ENCODE measurements at places on chromosomes 3 and 15.

DNA sequence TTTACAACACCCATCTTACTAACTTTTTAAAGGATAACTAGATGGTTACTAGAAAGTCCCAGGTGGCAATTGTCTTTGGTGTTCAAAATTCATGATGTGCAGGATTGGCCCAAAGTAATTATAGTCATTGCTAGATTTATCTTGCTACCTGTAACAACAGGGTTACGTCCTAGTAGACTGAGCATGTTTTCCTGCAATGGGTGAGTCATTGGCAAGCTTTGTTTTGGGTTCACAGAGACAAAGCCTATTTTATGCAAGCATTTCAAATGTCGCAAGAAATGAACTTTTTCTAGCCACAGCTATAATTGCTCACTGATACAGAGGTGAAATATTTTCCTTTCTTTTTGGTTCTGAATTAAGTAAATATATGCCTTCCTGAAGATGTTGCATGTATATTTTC is 267.6 kb downstream of the AGBL1 start:
- DNase-seq: no peak

DNA sequence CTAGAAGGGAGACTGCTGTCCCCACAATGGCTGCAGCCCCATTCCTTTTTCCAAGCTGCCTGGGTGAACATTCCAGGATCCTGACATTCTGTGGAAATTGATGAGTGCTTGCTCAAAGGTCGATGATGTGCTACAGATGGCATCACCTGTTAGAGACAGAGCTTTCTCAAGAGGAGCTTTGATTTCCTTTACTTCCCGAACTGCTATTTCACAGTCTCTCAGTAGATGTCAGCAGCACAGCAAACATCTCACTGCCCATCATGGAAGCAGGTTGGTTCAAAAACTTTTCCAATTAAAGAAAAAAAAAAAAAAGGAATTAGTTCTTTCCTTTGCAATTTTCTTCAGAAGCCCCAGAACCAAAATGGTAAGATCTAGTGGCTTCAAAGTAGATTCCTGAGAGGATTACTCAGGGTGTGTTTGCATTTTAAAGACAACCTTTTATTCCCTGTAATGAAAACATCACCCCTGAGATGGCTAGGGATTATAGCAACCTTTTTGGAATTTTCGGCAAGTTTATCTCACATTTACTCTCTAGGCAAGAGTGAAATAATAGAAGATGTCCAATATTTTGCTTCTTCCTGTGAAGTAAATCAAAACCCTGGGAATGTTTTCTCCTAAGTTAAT is 44.8 kb downstream of the POLR2M start:
- peak; percentile 36 for DNase-seq

- DNase-seq: no peak
Measured at GRCh38 chr3:89923921-89924610, 816.6 kb downstream of the EPHA3 start.

GRCh38 chr3:42276141-42277132 is 10.5 kb upstream of the CCK start:
- no peak for DNase-seq

DNA sequence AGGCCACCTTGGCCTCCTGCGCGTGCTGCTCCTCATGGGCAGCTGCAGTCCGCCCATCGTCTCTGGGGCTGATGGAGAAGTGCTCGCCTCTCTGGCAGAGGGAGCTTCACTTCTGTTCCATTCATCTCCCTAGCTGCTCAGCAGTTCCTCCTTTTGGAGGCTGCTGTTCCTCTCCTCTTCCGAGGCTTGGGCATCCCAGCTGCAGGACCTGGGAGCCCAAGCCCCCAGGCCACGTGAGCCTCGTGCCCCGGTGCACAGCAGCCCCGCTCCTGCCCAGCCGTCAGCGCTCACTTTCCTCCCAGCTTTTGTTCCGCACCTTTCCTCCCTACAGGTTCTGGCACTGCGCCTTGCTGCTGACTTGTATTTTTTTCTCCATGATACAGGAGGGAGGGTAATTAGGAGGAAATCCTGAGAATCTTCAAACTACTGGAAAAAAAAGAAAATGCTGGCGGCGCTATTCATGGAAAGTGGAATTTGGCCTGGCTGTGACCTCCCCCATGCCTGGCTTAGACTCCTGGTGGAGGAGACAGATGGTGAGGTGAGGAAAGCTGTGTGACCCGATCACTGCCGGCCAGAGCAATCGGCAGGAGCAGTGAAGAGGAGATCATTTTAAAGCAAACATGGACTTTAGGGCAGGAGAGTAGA is 210.1 kb downstream of the CHST2 start:
- no peak for DNase-seq

DNA sequence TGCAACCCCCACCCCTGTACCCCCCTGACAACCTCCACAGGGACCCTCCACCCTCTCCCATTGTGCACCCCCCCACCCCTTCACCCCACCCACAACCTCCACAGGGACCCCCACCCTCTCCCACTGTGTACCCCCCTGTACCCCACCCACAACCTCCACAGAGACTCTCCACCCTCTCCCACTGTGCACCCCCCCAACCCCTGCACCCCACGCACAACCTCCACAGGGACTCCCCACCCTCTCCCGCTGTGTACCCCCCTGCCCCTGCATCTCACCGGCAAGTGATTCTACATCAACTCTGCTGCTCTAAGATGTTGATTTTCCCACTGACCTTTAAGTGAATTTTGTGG is 51.5 kb upstream of the RPL32 start:
- DNase-seq: no peak

DNA sequence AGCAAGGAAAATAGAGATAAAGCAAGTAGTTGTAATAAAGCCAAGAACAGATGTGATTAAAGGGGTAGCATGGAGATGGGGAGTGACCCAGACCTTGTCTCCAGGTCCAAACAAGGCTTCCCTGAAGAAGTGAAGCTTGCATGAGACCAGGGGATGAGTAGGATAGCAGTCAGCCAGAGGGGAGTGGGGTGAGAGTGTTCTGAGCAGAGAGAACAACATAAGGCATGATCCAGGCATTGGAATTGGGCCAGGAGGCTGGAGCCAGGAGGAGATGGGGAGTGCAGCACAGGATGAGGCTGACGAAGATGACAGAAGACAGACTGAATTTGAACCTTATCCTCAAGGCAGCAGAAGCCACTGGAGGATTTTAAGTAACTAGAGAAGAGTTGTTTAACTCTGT is 7.2 kb downstream of the TMOD2 start:
- peak; percentile 72 for DNase-seq

- no peak for DNase-seq
Measured at GRCh38 chr3:107589454-107589853, 66.7 kb downstream of the BBX start.

DNA sequence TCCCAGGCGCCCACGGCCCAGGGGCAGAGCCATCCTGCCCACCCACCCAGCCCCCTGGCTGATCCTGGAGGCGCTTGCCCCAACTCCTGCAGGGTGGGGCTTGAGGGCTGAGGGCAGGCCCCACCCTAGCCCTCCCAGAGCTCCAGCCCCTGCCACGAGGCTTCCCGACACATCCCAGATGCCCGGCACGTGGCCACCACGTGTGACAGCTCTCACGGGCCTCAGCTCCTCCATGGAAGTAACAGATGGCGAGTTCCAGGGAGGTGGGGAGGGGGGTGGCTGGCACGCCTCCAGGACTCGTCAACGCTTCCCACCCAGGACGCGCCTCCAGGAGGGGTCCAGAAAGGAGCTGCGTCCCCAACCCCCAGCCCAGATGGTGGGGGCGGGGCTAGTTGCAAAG is 29.1 kb downstream of the PLXND1 start:
- DNase-seq: no peak

- no peak for DNase-seq
Measured at GRCh38 chr15:92681141-92681631, 25.6 kb upstream of the FAM174B start.

- DNase-seq: no peak
Measured at GRCh38 chr3:100072326-100073048, 41.8 kb downstream of the FILIP1L start.

DNA sequence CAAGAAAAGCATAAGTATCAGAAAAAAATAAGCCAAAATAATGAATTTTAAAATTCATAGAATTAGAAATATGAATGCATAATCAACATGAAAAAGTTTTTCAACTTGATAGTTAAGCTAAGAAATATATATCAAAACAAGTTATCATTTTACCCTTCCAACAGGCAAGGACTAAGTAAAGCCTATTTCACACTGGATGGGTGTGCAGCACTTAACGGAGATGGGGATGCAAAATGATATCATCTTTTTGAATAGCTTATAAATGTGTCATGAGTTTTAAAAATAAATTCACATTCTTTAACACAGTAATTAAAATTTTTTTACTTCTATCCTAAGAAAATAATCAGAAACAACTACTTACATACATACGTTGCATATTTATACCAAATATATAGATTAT is 20.9 kb downstream of the PIK3R4 start:
- DNase-seq: peak; percentile 10

GRCh38 chr3:168249550-168250414 is 154.1 kb upstream of the GOLIM4 start:
- DNase-seq: peak; percentile 83

GRCh38 chr3:13451301-13451673 is 28.8 kb upstream of the HDAC11 start:
- DNase-seq: no peak

GRCh38 chr3:16788440-16789056 is 96.2 kb upstream of the PLCL2 start:
- no peak for DNase-seq

GRCh38 chr3:139735191-139735590 is 57.4 kb upstream of the NMNAT3 start:
- no peak for DNase-seq

- peak; percentile 50 for DNase-seq
Measured at GRCh38 chr3:71495708-71496472, 87.6 kb downstream of the FOXP1 start.

- DNase-seq: no peak
Measured at GRCh38 chr15:73303636-73304035, 65.1 kb downstream of the HCN4 start.

- DNase-seq: no peak
Measured at GRCh38 chr15:58165661-58166060, 27.5 kb downstream of the AQP9 start.

- DNase-seq: no peak
Measured at GRCh38 chr15:56804938-56805337, 71.6 kb upstream of the ZNF280D start.

DNA sequence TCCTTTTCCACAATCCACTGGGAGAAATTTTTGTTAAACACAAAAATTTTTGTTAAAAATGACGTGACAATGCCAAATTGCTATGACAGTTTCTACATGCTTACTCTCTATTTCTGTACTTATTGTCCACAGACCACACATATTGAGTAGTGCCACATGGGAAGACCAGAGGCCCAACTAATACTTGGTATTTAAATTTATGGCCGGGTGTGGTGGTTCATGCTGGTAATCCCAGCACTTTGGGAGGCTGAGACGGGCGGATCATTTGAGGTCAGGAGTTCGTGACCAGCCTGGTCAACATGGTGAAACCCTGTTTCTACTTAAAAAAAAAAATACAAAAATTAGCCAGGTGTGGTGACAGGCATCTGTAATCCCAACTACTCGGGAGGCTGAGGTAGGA is 20.3 kb downstream of the ZBTB11 start:
- no peak for DNase-seq

GRCh38 chr15:90934256-90934948 is 683 bp upstream of the UNC45A start:
- DNase-seq: peak; percentile 91

DNA sequence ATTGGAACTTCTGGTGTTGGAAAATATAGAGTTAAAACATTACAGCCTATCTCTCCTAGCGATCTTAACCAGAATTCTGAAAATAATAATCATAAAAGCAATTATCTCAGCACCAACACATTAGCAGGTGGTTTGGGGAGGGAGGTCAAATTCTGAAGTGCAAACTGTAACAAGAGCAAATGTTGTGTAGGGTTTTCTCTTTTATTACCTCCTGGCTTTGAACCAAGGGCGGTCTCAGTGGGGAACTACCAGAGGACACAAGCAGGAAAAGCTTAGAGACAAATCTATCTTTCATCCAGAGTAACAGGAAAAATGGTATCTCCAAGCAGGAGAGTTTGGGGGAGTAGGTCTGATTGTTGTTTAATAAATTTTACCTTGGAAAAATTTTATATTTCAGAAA is 5.5 kb upstream of the ARRDC4 start:
- no peak for DNase-seq

DNA sequence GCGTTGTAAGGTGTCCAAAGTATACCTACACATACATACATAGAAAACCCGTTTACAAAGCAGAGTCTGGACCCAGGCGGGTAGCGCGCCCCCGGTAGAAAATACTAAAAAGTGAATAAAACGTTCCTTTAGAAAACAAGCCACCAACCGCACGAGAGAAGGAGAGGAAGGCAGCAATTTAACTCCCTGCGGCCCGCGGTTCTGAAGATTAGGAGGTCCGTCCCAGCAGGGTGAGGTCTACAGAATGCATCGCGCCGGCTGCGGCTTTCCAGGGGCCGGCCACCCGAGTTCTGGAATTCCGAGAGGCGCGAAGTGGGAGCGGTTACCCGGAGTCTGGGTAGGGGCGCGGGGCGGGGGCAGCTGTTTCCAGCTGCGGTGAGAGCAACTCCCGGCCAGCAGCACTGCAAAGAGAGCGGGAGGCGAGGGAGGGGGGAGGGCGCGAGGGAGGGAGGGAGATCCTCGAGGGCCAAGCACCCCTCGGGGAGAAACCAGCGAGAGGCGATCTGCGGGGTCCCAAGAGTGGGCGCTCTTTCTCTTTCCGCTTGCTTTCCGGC is 318.6 kb downstream of the FGF12 start:
- no peak for DNase-seq

- peak; percentile 1 for DNase-seq
Measured at GRCh38 chr15:67186688-67187087, 67.8 kb downstream of the AAGAB start.

GRCh38 chr15:44081026-44082013 is 113.8 kb downstream of the FRMD5 start:
- DNase-seq: peak; percentile 13

DNA sequence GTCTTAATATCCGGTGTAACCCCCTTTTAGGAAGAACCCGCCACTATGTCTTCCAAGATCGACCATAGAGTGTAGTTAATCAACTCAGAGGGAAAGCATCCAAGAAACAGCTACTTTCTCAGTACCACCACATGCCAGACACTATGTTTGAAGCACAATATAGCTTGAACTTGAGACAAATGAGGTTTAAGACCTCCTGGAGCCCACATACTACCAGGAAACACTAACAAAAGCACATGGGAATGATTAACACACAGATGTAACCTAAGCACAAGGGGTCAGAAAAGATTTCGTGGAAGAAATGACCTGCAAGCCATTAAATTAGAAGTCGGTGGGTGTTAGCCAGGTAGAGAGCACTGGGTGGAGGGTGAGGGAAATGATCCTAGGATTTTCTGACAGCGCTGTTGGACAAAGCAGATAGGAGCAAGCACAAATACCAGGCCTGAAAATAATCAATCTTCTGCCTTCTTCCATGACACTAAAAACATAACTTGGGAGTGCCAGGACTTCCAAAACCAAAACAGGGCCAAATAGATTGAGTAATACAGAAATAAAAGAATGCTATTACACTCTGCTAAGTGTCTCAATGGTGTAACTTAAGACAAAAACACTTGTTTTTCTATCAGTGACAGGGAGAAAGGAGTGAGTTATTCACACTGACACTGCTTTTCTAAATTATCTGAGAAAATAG is 213.7 kb downstream of the FOXP1 start:
- no peak for DNase-seq

GRCh38 chr3:7000501-7000900 is 139.6 kb downstream of the GRM7 start:
- DNase-seq: no peak
